Left ventricle myocardium inferior (tissue), 1 donor: ENCODE measurements at places on chromosomes 16 and 17.

DNA sequence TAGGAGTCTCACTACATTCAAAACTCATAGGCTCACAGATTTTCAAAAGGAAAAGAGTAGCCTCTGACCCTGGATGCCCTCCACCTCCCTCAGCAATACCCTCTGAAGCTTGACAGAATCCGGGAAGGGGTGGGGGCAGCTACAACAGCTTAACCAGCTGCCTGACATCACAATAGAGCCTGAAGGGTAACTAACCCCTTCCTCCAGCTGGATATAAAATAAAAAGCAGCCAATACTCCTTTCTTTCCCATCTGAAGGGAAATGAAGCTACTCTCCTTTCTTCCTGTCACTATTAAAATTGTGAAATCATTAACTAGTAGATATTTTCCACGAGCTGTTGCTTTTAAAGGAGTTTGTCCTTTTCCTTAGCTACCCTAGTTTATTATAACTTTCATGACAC is 24.0 kb downstream of the USP31 start:
- DNase-seq = no peak

GRCh38 chr17:36720131-36720530 is 118.7 kb downstream of the MRM1 start:
- DNase-seq = no peak

DNA sequence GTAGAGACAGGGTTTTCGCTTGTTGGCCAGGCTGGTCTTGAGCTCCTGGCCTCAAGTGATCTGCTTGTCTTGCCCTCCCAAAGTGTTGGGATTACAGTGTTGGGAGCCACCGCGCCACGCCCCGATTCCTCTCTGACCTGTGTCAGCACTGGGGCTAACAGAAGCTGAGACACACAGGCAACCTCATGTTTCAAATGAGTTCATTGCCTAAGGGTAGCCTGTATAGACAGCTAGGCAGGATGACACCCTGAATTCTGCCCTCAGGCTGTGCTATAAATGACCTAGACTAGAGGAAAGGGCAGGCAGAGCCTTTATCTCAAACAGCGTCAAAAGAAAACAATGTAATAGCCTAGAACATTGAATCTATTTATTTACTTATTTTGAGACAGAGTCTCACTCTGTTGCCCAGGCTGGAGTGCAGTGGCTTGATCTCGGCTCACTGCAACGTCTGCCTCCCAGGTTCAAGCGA is 2.3 kb upstream of the CDK3 start:
- DNase-seq = no peak

GRCh38 chr17:19286751-19287341 is 49.7 kb downstream of the EPN2 start:
- DNase-seq = no peak

GRCh38 chr16:68446681-68447652 is 1.3 kb downstream of the SMPD3 start:
- no peak for DNase-seq

- DNase-seq = no peak
Observed at GRCh38 chr17:17738901-17739300, 57.6 kb downstream of the RAI1 start.

GRCh38 chr17:8189041-8189710 is 804 bp downstream of the BORCS6 start:
- peak; percentile 34 for DNase-seq

- DNase-seq = no peak
Observed at GRCh38 chr17:51684214-51684613, 423.9 kb downstream of the UTP18 start.
